Mucosa of descending colon (tissue), 3 donors: ENCODE measurements at places on chromosomes 6 and 20.
A peak's percentile ranks its signal among the peaks of the same experiment; 100 is the strongest.

- DNase-seq: no peak
Measured at GRCh38 chr6:39366931-39367618, 44.6 kb upstream of the KCNK16 start.

DNA sequence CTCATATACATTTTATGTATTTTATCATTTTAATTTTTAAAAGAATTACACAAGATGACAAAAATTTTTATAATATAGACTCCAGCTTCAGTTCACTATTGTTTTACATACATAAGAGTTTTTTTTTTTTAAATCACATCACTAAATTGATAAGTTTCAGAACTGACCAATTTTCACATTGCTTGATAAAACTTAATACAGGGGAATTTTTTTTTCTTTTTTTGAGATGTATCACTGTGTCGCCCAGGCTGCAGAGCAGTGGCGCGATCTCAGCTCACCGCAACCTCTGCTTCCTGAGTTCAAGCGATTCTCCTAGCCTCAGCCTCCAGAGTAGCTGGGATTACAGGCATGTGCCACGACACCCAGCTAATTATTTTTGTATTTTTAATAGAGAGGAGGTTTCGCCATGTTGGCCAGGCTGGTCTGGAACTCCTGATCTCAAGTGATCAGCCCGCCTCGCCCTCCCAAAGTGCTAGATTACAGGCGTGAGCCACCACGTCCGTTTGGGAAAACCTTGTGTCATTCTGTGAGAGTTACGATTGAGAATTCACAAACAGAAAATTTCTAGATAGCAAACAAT is 36.6 kb upstream of the BTN3A2 start:
- no peak for DNase-seq

GRCh38 chr6:4059115-4059777 is 19.7 kb downstream of the FAM217A start:
- no peak for DNase-seq

- DNase-seq: peak; percentile 79
Measured at GRCh38 chr6:39225946-39226437, 3.3 kb downstream of the KCNK5 start.

- peak; percentile 39 for DNase-seq
Measured at GRCh38 chr20:59770270-59770669, 163.2 kb downstream of the SYCP2 start.

DNA sequence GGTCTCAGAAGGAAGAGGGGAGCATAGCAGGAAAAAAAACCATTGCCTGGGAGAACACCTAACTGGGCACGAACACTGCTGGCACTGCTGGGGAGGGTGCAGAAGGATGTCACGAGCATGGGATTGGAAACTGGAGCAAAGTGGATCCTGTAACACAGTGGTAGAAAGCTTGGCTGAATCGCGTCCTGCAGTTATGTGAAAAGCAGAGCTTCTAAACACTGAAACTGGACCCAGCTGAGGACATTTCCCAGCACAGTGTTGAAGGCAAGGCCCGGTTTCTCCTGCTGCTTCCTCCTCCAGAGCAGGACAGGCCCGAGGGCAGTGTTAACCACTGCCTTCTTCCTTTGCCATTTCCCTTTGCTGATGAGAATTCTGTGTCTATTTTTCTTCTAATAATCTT is 6.7 kb downstream of the APMAP start:
- no peak for DNase-seq
